ENCODE measurements at places on chromosomes 5 and 9.

DNA sequence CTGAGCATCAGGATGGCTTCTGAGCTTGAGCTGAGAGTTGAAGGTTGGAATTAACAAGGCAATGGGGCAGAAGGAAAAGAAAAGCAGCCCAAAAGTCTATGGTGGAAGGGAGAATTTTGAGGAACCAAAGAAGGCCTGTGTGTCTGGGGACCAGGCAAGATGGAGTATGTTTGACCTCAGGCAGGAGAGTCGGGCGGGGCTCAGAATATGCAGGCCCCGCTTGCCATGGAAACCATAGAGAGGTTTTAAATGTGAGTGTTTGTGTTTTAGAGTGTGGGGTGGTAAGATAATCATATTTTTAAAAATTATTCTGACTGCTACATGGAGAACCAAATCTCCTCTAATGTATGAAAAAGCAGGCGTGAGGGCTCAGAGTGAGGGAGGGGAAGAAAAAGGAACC is 174.0 kb upstream of the PPP2R2B start:
- no peak for DNase-seq

- DNase-seq, result no peak
These were observed 512.2 kb upstream of the TNC start for GRCh38 chr9:115629879-115630840.

DNA sequence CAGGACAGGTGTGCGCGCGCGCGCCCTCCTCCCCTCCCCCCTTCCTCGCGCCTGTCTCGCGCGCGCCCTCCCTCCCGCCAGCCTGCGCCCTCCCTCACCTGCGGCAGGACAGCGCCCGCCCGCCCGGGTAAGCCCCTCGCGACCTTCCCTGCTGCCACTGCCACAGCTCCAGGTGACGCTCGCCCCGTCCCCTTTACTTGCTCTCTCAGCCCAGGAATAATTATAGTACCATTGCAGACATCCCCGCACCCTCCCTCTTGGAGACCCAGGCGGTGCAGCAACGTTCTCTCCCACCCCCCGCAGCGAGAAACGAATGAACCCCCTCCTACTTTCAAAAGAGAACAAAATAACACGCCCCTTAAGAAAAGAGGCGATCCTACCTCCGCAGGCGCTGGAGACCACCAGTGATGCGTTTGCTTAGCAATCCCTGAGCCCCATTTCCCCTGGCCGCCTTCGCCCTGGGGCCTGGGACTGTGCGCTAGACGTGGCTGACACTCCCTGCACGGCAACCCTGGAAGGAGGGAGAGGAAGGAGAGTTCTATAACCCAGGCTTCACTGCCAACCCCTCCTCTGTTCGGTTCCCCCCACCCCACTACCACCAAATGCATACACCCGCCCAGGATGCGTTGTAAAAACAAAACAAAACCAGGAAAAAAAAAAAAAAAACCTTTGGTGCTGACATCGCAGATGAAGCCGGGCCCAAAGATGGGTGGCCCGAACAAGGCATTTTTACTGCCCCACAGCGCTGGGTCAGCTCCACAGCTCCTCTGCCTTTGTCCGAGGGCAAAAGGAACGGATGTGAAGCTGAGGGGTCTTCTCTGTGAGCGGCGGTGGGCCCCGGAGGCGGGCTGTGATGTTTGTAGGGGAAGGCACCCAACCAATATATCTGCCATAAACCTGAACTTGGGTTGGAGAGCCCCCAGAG is 5.6 kb upstream of the PURA start:
- DNase-seq, result peak; percentile 28

- DNase-seq, result no peak
These were observed 468.1 kb downstream of the SPATA31D1 start for GRCh38 chr9:82456642-82457041.

- no peak for DNase-seq
These were observed 428.7 kb downstream of the GABRG2 start for GRCh38 chr5:162496100-162496808.

Measured in HEK293T (cell line).